Natural killer cell treated with Interleukin-12 subunit alpha and Interleukin-12 subunit beta and Interleukin-15 and Interleukin-18, amount 100 ng/mL, for 72 hours (primary cell): ENCODE measurements at places on chromosomes 5 and 9. TPM values are rescaled to one million over a fixed set of nuclear protein-coding genes. Genes with fewer than 3 reads are reported as not detected.

DNA sequence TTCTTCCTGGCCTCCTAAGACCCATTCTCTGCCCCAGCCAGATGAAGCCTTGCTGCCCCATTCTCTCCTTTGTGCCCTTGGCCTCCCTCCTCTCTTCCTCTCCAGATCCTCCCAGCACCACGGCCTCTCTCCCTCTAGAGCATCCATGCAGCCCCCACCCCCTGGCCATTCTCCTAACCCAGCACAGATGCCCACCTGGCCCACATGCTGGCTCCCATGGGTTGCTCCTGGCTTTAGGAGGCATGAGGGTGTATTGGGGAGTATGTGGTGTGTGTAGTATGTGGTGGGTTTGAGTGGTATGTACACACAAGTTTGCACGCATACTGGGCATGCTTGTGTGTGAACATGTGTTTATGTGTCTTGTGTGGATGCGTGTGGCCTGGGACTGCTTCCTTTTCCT lies 47.1 kb downstream of the FOXI1 start:
- peak; percentile 38 for DNase-seq

Gene ADAMTS19
- total RNA-seq: not detected

DNA sequence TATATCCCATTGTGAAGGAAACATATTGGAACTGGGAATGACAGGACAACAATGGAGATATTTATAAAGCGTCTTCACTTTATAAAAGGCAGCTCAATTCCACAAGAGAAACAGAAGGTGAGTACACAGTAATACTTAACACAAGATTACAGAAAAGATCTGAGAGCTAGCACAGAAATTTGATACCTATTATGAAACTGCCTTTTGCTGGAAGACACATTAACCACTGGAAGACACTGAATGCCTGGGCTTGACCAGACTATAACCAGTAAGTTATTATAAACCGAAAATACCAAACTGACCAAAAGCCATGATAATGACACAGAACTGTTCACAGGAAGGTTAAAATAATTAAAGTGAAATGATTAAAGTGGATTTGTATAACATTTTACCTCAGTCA lies 195.4 kb downstream of the NR2F1-AS1 start:
- no peak for DNase-seq

Gene DDX4
- total RNA-seq: not detected

GRCh38 chr9:121672213-121672612 lies 20.8 kb downstream of the DAB2IP start:
- no peak for DNase-seq

- no peak for DNase-seq
These were observed 483 bp upstream of the PLPP6 start for GRCh38 chr9:4661611-4662010.

Gene NEUROG1
- not detected for total RNA-seq

Gene CNOT8
- total RNA-seq: 65.3 TPM
